ENCODE measurements at places on chromosomes 6 and 20. TPM values are rescaled to one million over a fixed set of nuclear protein-coding genes. Genes with fewer than 3 reads are reported as not detected.

RBPJL gene
- polyA plus RNA-seq, result not detected

TAGAP gene
- polyA plus RNA-seq, result 0.64 TPM

TP53TG5 gene
- polyA plus RNA-seq, result 2.0 TPM

DNA sequence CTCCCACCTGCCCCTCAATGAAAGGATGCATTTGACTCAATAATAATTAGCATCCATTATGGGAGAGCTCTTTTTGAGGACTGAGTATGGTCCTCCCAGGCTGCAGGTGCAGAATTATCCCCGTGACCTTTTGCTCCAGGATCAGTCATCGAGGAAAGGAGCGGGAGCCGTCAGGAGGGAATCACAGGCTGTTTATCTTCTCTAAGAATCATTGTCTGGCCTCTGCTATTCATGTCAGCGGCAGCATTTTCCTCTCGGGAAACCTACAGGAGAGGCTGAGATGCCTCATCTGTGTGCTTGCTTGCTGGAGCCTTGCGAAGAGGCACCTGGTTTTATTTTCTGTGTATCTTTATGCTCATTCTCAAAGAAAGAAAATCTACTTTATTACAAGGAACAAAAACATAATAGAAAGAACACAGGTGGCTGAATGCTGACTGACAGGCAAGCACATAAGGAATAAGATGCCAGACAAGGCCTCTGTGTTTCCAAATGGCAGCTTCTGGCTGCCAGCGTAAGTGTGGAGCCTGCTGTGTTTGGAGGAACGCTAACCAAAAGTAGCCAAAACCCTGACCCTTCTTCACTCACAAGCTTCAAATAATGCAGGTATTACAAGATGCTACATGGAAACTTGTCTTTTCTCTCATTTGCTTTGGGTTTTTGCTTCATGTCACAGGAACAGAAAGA is 539.1 kb upstream of the MARCKS start:
- no peak for DNase-seq

HLA-DOB gene
- 0.31 TPM for polyA plus RNA-seq

GRCh38 chr20:24702501-24703283 is 233.3 kb downstream of the SYNDIG1 start:
- no peak for DNase-seq

- no peak for DNase-seq
Observed at GRCh38 chr6:150006961-150007464, 18.3 kb downstream of the RAET1L start.

LY6G6D gene
- polyA plus RNA-seq, result not detected

- no peak for DNase-seq
Observed at GRCh38 chr20:17572034-17572638, 2.3 kb downstream of the DSTN start.

- no peak for DNase-seq
Observed at GRCh38 chr6:37488476-37488875, 11.2 kb downstream of the CCDC167 start.

- DNase-seq, result peak; percentile 14
Observed at GRCh38 chr20:235891-236290, 8.8 kb downstream of the DEFB129 start.

GRCh38 chr6:4085332-4085700 is 6.4 kb upstream of the FAM217A start:
- DNase-seq, result no peak

OOEP gene
- 0.79 TPM for polyA plus RNA-seq

EFHC1 gene
- 75.7 TPM for polyA plus RNA-seq

- DNase-seq, result no peak
Observed at GRCh38 chr6:106913111-106913510, 61.4 kb downstream of the CD24 start.

DNA sequence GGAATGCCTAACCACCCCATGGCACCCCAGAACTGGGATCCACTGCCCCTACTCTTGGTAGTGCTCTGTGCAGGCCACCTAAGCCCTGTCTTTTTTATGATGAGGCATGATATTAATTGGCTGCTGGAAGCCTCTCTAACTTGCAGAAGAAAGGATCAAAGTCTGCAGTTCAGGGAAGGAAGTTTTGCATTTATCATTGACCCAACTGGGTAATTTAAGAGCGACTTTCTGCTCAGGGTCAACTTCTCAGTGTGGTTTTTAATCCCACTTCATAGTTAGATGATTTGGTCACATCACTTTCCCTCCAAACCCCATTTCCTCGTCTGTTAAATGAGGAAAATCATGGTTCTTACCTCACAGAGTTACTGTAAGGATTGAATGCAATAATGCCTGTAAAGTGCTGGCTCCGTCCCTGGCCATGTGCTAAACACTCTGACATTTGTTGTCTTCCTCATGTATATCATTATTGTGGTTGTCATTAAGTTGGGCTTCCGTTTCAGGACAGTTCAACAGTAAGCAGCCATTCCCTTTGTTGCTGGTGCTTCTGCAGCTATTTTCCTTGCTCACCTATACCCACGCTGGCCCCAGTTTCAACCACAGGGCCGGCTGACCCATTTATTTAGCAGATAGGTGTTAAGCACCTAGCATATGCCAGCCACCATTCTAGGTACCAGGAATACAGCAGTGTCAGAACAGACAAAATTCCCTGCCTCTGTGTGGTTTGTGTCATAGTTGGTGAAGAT is 14.2 kb downstream of the E2F3 start:
- no peak for DNase-seq

DNA sequence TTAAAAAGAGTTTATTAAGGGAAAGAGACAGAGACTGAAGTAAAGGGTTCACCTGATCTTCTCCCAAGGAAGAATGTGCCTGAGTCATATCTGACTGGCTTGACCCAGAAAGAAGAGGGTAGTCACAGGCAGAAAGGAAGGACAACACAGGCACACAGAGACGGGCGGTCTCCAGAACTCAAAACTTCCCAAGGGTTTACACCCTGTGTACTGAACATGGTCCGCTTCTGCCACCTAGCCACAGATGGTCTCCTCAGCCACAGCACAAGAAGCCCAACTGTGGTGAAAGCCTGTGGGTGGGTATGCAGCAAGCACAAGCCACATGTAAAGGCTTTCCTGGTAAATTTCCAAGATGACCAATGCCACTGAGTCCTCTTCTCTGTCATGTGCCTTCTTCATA is 17.2 kb downstream of the UNC5CL start:
- DNase-seq, result no peak

KIF25 gene
- 0.33 TPM for polyA plus RNA-seq

DNA sequence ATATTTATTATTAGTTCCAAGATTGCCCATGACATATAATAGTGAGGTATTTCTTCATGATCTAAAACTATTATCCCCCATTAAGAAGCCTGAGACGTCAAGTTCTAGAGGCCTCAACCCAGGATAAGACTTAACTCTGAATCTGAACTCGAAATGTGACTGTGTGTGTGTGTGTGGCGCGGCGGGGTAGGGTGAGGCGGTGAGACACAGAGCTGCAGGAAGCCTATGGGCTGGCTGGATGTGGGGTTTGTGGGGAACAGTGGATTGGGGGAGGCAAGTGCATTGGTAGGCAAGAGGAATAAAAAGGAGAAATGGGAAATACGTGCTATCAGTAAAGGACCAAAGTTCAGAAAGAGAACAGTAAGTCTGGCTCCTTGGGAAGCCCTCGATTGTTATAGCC is 66.5 kb upstream of the RNF146 start:
- no peak for DNase-seq

- DNase-seq, result no peak
Observed at GRCh38 chr6:166105341-166106075, 62.1 kb downstream of the TBXT start.

DNA sequence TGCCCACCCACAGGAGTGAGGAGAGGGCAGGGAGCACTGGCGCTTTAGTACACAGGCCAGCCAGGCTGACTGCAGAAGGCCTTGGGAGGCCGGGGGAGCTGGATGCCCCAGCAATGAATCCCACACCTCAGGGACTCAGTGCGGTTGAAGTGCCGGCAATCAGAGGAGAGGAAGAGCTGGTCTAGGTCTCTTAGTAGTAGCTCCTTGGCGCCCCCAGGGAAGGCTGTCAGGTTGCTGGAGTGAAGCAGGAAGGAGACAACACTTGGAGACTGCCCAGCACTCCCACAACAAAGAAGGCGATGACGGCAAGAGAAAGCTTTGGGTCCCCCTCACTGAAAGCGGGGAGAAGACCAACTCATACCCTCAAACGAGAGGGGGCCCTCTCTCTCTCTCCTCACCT is 8.3 kb upstream of the TNXB start:
- DNase-seq, result no peak

GRCh38 chr6:15380351-15380750 is 134.5 kb downstream of the JARID2 start:
- DNase-seq, result no peak

DNA sequence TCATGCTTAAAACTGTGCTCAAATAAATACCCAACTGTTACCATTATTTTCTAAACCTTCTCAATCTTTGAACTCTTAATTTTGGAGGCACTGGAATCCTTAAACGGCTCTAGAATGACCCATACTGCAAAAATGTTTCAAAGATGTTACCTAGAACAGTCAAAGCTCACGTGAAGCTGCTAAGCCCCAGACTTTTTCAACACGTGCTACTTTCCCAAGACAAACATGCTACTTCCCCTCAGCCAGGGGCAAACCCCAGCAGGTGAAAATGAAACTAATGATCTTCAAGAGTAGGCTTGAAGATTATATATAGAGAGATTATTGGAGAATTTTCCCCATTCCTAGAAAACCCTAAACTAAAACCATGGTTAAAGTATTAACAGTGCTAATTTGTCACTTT is 28.1 kb downstream of the HUS1B start:
- no peak for DNase-seq

JAG1 gene
- polyA plus RNA-seq, result 210 TPM

GRCh38 chr6:43923376-43924221 is 153.6 kb downstream of the VEGFA start:
- DNase-seq, result no peak

DNA sequence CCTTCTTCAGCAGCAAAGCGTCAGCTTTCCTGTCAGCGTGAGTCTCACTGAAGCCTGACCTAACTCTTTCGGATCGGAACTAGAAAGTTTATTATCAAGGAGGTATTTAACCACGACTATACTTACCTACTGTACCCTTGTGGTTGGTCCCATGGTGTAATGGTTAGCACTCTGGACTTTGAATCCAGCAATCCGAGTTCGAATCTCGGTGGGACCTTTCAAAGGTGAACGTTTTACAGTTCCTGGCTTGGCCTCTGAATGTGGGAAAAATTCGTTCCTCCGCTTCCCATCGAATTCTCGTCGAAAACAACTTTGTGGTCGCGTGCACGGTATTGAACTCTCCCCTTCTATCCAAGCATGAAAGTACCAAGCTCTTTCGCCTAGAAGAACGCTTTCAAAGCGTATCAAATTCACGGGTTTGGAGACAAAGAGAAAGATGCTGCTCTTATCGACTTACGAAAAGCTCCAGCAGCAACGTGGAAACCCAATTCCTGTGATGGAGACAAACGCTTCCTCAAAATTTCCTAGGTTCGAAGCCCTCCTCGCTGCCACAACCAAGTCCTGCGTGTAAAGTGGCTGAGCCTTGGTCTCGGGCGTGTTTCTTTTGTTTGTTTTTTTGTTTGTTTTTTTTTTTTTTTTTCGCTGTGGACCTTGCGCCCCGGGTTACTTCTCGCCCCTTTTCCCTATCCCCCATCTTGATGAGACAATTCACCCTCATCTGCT is 63.7 kb downstream of the GPX5 start:
- DNase-seq, result peak; percentile 90

FGD2 gene
- 2.8 TPM for polyA plus RNA-seq

DNA sequence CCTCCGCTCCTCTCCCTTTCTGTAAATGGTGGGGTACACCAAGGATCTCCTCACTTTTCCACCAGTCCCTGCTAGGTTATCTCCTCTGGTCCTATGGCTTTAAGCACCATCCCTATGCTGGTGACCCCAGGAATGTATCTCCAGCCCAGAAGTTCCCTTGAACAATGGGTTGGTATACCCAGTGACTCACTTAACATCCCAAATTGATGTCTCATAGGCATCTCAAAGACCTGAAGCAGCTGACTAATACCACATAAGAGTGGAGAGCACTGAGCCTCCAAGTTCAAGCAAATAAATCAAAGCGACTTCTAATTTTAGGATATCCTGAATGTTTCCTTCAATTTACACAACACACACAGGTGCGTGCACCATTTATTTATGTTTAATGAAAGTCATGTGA is 48.3 kb downstream of the ADGRF1 start:
- no peak for DNase-seq

- DNase-seq, result no peak
Observed at GRCh38 chr6:121694801-121695251, 259.4 kb downstream of the GJA1 start.

TULP1 gene
- polyA plus RNA-seq, result 4.2 TPM

TRIM40 gene
- 0.07 TPM for polyA plus RNA-seq

C20orf144 gene
- 0.49 TPM for polyA plus RNA-seq

DNA sequence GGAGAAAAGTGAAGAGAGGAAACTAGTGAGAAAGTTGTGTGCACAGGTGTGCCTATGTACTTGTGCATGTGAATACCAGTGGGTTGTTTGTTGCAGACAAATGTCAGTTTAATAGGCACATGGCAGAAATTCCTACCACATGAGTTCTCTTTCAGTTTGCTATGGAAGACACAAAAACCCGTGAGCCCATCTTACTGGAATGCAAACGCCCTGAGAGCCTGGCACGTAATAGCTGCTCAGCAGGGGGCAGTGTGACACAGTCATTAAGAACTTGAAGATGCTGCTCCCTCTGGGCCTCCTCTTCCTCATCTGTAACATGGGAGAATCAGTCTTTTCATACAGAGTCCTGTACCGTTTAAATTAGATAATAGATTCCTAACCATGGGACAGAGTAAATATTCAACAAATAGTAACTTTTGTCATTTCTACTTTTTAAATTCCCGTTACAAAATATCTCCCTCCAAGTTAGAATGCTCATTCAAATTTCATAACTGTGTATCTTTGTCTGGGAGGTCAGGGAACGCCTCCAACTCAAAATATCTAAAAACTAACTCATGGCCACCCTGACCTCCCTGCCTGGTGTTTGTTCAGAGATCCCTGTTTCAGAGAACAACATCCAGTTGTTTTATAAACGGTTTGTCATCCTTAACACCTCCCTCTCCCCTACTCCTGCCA is 802.9 kb downstream of the MAFB start:
- DNase-seq, result no peak

- no peak for DNase-seq
Observed at GRCh38 chr6:47256361-47256760, 53.3 kb downstream of the TNFRSF21 start.

- no peak for DNase-seq
Observed at GRCh38 chr6:148904896-148905870, 158.4 kb downstream of the UST start.

SOX18 gene
- 8.0 TPM for polyA plus RNA-seq

- DNase-seq, result no peak
Observed at GRCh38 chr6:3208098-3208774, 19.2 kb downstream of the TUBB2B start.

SULF2 gene
- 69.8 TPM for polyA plus RNA-seq

- DNase-seq, result no peak
Observed at GRCh38 chr20:34680586-34681175, 3.8 kb upstream of the PIGU start.

GRCh38 chr6:108945681-108946159 is 97.5 kb downstream of the ARMC2 start:
- no peak for DNase-seq

DNA sequence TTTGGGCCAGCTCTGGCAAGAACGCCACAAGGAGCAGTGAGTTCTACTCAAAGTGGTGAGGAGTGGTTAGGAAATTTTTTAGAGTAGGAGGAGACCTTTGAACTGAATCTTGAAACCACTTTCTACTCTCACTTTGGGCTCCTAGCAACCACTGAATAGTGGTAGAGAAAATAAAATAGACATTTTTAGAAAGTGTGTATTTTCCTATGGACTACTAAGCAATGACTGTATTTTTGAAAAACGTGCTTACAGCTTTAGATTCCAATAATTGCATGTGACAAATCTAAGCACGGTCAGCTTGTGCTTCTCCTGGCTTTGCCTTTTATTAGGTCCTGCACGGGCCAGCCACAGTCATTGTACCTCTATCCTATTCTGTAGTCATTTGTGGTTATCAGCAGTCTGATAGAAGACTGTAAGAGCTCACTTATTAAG is 8.7 kb upstream of the IFNGR1 start:
- no peak for DNase-seq
